ENCODE measurements at places on chromosomes 3 and 15.

- no peak for DNase-seq
Measured at GRCh38 chr3:100988080-100988479, 5.1 kb downstream of the ABI3BP start.

- no peak for DNase-seq
Measured at GRCh38 chr15:49644364-49644794, 23.5 kb downstream of the DTWD1 start.

DNA sequence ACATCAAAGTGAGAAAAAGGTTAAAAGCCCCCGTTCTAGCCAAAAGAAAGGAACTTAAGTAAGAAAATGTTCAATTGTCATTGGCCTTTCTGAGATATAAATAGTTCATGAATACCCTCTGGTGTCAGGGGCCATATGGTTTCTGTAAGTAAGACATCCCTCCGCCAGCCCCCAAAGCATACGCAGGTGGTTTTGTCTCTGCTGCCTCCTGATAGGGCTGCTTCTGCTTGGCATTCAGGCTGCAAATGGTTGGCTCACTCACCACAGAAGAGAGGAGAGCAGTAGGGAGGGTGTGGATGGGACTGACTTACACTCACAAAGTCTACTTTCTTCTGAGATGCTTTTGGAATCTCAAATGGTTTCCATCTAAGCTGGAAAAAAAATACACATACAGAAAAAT lies 29.8 kb downstream of the HGD start:
- DNase-seq = no peak

GRCh38 chr3:143060906-143061305 lies 58.7 kb upstream of the CHST2 start:
- DNase-seq = no peak

- DNase-seq = no peak
Measured at GRCh38 chr15:42120285-42120684, 25.9 kb upstream of the PLA2G4D start.

DNA sequence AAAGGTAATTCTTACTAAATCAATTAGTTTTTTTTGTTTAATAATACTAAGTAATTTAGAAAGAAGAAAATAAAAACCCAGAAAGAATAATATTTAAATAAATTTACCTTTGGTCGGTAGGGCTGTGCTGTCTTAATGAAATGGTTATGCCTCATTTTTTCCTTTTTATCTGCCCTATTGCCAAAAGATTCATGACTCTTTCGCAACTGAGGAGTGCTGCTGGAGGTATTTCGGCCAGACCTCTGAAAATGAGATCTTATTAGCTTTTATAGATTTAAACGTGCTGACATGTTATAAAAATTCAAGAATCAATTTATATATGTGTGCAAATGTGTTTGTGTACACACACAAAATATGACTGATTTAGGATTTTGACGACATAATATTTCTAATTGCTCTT lies 67.1 kb upstream of the USP50 start:
- DNase-seq = no peak

GRCh38 chr3:86251781-86252180 lies 739.2 kb downstream of the VGLL3 start:
- no peak for DNase-seq

- no peak for DNase-seq
Measured at GRCh38 chr15:29852201-29852600, 29.9 kb upstream of the TJP1 start.

DNA sequence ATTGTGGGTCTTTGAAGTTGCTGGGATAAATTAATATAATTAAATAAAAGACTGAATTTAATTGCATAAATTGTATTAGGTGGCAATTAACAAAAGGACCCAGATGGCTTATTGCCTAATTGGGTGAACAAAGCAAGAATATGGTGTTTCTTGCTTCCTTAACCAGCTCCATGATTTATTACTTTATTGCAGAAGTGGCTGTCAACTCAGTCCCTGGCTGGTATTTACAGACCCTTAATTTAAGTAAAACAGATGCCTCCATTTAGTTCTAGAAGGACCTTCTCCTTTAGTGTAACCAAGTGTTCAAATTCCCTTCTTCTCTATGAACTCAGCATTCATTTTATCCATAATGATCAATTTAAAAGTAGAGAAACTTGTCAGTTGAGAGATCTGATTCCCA lies 35.1 kb downstream of the DPH3 start:
- no peak for DNase-seq

- no peak for DNase-seq
Measured at GRCh38 chr3:23735062-23735461, 70.7 kb upstream of the UBE2E1 start.

DNA sequence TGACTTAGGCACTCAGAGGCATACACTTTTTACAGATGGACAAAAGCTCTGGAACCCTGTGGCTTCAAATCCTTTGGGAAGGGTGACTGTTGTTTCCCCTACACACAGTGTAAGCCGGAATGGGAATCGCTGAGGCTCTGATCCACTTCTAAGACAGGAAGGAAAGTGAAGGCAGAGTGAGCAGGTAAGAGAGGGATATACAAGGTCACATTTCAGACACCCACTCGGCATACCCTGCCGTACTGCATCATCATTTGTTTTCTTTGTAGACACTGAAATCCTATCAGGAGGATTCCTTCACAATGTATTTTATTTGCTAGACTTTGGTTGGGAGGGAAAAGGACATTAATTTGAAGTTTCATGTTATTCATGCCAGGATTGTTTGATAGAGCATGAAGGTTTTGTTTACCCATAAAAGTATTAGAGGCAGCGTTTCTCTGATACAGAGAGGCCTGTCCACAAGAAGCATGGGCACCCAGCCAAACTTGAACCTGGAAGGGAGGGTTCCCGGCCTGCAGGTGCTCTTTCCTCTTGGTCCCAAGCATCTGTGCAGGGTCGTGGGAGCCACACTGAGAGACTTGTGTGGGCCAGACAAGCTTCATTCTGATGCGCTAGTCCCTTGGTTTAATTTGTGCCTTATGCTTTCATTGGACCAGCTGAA lies 21.9 kb upstream of the POLR2M start:
- no peak for DNase-seq

Data from CD4-positive, alpha-beta T cell treated with Interleukin-17A for 1 hour (primary cell).